ENCODE measurements at places on chromosomes 16 and 17.

GRCh38 chr17:14334276-14334840 lies 33.5 kb downstream of the HS3ST3B1 start:
- peak; percentile 62 for DNase-seq

GRCh38 chr17:36203335-36203734 lies 6.8 kb upstream of the CCL3L1 start:
- DNase-seq = no peak

DNA sequence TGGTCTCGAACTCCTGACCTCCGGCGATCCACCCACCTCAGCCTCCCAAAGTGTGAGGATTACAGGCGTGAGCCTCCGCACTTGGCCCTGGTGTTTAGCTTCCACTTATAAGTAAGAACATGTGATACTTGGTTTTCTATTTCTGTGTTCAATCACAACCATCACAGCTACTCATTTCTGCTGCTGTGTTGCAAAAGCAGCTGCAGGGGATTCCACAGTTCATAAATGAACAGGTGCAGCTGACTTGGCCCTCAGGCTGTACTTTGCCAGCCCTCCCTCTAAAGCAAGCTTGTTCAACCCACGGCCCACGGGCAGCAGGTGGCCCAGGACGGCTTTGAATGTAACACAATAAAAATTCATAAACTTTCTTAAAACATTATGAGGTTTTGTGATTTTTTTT lies 79.2 kb downstream of the SLC39A11 start:
- DNase-seq = no peak

DNA sequence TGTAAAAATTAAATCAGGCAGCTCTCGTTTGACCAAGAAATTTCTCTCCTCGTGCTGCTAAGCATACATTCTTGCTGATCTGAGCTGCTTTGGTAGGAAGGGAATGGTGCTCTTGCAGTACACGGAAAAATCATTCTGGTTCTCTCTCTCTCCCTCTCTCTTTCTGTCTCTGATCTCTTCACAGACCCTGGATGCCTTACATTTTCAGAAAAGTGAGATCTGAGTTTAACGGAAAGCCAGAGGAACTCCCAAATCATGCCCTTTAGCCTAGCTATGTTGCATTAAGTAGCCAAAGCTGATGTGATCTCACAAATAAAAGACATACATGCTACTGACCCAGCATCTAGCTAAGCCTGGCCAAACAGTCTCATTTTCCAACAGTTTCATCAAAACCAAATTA lies 4.0 kb downstream of the CA10 start:
- no peak for DNase-seq

- no peak for DNase-seq
Measured at GRCh38 chr17:56298846-56299245, 145.6 kb downstream of the ANKFN1 start.

- DNase-seq = no peak
Measured at GRCh38 chr17:31935512-31935911, 1.3 kb upstream of the SUZ12 start.

DNA sequence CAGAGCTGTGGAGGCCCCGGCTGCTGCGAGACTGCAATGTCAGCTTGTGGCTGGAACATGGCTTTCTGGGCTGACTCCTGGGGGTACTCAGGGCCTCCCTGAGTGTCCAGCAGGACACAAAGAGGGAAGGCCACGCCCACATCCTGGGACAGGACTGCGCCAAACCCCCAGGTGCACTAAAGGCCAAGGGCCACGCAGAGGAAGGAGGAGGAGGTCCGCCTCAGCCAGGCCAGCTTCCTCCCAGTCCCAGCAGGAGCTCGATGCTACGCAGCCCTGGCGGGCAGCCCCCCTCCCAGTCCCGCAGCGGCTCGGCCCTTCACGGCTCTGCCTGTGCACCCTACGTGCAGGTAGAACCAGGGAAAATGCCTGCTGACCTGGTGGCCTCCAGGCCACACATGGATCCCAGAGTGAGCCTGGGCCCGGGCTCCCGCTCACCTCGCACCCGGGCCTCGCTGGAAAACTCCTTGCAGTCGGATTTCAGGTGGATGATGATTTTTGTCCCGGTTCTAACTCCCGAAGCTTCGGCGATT lies 21.2 kb downstream of the DNASE1 start:
- DNase-seq = no peak

DNA sequence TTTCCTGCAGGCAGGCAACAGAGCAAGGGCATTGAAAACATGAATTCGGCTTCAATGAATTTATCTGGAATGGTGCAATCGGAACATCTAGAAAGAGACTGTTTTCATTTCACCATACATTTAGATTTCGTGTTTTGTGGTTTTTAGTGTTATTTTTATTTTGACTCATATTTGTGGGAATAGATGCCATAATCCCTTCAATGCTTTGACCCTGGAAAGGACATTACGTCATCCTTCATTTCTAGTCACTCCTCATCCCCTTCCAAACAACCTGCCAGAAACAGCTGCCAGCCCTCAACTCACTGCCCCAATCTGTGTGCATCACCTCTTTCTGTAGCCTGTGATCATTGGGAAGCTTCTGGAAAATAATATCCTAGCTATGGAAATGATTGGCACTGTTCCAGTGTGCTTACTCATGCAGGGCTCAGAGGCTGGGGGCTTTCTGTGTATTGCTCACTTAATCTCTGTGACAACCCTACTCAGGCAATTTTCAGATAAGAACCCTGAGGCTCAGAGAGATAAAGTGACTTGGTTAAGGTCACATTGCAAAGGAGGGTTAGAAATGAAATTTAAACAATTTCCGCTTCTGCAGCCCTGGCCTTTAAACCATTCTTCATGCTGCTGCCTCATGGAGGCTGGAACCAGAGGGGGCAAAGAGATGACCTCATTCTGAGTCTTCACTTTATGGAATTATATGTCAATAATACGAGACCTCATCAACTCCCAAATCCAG lies 9.5 kb upstream of the KSR1 start:
- DNase-seq = peak; percentile 97

All from iris pigment epithelial cell (primary cell).